ENCODE measurements at places on chromosomes 2 and 18.

GRCh38 chr2:163878718-163879117 is 142.9 kb upstream of the FIGN start:
- DNase-seq = no peak

- no peak for DNase-seq
These were observed 79.0 kb downstream of the SLC66A3 start for GRCh38 chr2:11234309-11234708.

GRCh38 chr2:202376460-202377206 is 506 bp downstream of the BMPR2 start:
- peak; percentile 20 for DNase-seq

DNA sequence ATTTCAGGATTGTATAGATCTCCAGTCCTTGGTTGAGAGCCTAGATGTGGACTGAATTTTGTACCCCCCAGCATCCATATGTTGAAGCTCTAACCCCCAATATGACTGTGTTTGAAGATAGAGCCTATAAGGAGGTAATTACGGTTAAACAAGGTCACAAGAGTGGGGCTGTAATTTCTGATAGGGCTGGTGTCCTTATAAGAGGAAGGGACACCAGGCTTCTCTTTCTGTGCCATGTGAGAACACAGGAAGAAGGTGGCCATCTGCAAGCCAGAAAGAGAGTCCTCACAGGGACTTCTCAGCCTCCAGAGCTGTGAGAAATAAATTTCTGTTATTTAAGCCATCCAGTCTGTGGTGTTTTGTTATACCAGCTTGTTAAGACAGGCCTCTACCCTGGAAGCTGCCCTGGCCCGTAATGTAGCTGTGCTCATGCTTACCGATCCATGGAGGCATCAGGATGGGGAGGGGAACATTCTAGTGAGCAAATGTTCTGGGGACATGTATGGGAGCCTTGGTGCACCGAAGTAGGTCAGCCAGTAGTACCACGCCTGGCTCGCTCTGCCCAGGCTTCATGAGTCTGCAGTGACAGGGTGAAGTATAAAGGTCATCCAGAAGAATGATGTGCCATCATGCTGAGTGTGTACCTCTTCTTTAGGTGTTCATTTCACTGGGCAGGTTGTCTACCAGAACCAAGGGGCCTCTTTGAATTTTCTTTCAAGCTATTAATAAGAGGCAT is 16.1 kb downstream of the RASGRP3 start:
- DNase-seq = no peak

- DNase-seq = no peak
These were observed 790.6 kb downstream of the NRXN1 start for GRCh38 chr2:50241282-50241681.

DNA sequence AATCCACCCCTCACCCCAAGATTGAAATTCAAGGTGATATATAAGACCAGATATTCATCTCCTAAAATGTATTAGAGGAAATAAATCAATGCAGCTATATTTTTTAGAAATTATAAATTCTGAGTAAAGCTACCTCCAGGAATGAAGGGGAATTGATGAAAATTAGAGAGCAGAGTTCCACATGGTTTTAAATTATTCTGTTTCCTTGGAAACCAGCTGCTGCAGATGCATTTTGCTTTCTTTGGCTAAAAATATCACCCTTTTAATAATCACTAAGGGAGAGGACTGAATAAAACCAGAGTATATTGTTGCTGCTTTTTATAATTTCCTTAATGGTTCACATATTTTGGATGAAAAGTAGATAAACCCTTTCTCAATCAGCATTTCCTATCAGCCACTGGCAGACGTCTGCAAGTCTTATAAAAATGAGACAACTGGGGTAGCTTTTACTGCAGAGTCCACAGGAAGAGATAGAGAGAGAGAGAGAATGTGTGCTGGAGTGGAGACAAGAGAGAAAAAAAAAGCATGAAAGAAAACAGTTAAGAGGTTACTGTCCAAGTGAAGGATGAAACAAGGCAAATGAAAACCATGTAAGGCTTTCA is 2.0 kb downstream of the CSRNP3 start:
- DNase-seq = no peak

- DNase-seq = no peak
These were observed 255.7 kb downstream of the KLHL29 start for GRCh38 chr2:23640711-23641110.

GRCh38 chr2:69205491-69205890 is 181.5 kb downstream of the GFPT1 start:
- DNase-seq = no peak

GRCh38 chr2:117587310-117587709 is 227.2 kb upstream of the DDX18 start:
- DNase-seq = no peak

- DNase-seq = no peak
These were observed 176.9 kb upstream of the NABP1 start for GRCh38 chr2:191500884-191501560.

- no peak for DNase-seq
These were observed 337.8 kb upstream of the DSEL start for GRCh38 chr18:67854340-67854739.

DNA sequence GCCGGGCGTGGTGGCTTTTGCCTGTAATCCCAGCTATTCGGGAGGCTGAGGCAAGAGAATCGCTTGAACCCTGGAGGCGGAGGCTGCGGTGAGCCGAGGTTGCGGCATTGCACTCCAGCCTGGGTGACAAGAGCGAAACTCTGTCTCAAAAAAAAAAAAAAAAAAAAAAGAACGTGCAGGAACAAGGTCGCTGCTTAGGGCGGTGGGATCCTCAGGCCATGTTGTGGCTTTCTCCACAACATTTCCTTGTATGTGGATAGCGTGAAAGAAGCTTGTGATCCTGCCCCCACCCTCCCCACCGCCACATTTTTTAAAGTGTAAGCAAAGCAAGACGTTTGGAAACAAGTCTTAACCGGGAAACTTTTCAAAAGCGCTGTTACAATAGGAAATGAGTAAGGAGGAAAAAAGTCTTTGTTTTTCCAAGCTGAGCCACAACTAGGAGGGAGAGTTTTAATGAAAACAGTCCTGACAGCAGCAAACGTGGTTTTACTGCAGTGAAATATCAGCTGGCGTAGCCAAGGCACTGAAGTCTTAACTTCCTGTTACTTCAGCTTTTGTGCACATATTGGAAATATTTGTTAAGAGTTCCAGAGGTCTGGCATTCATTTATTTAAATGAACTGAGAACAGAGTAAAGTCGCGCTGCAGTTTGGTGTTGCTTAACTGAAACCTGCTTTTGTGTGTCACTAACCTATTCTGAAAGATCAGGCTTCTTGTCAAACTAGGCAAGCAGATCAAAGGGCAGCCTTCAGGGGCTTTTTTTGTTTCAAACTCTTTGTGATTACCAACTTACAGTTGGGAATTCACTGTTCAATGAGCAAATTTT is 3.8 kb downstream of the TGIF1 start:
- peak; percentile 50 for DNase-seq

DNA sequence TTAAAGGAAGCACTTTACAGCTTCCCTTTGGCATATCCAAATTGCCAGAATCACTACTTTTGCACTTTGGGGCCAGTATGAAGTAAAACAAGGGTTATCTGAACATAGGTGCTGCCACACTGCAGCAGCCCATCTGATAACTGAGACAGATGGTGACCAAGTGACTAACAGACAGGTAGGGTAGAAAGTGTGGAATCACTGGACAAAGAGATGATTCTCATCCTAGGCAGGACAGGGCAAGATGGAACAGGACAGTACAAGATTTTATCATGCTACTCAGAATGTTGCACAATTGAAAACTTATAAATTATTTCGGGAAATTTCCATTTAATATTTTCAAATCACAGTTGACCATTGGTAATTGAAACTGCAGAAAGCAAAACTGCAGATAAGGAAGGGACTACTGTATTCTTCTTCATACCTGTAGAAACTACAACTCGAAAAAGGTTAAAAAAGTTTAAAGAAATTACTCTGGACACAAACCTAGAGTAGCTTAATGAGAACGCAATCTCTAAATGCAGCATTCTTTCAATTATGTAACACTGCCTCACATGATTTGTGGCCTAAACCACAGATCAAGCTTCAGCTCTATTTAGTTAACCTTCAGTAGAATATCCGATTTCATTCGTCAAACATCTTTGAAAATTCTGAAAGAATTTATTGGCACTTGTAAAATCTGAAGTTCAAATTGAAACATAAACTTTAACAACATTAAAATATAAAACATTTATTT is 31.4 kb downstream of the HEATR5B start:
- DNase-seq = no peak

DNA sequence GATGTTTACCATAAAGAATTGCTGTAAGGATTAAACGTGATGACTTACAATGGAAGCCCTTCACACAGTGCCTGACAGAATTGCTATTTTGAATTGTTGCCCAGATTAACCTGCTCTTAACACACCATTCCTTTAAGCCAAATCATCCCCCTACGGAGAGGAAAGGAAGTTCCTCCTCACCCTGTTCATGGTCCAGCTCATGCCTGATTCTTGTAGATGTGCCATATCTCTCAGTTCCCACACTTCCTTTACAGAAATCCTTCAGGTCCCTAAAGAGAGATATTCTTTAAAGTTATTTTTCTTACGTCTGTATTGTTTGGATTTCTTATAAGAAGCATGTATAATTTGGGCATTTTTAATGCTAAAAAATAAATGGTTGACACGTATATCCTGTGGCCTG is 127.5 kb upstream of the DAPL1 start:
- peak; percentile 26 for DNase-seq

DNA sequence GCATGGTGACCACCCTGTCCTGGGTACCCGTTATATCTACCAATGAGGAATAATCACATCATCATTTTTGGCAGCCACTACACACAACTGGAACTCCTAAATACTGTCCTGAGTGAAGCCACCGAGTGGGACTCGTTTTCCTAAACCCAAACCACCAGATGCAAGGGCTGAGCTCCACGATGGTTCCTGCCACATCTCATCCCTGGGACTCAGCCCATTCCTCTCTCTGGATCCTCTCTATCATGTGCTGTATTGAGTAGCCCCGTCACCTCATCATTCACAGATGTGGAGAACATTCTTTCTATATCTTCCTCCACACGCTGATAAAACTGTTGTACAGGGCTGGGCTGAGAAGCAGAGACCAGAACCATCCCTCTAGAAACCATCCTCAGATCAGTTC is 79.4 kb upstream of the SMAD7 start:
- no peak for DNase-seq

- DNase-seq = peak; percentile 43
These were observed 66.5 kb downstream of the BOLA3 start for GRCh38 chr2:74081030-74081762.

DNA sequence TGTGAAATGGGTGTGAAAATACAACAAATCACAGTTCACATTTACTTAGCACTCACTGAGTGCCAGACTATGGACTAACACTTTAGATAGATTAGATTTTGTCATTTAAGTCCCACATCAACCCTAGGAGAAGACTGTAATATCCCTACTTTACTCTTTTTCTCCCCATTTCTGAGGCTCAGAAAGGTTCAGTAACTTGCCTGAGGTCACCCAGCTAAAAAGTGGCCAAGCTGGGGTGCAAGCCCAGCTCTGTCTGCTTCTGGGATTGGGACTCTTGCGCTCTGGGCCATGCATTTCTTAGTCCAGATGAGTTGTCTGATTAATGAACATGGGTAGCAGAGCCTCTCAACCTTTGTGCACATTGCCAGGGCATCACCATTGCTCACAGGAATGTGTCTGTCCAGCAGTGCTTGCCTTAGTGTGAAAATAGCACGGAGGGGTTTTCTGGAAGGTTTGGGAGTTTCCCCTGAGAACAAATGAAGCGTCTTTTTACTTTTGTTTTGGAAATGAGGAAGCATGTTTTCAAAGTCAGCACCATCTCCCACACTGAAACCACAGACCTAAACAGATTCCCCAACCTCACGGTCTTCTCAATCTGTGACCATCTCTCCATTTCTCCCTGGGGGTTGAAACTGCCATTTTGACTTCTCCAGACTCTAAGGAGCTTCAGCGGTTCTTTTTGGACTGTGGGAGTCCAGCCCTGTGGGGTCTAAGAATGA is 31.9 kb downstream of the NRP2 start:
- no peak for DNase-seq

GRCh38 chr2:22340716-22341115 is 1044.3 kb upstream of the KLHL29 start:
- no peak for DNase-seq

DNA sequence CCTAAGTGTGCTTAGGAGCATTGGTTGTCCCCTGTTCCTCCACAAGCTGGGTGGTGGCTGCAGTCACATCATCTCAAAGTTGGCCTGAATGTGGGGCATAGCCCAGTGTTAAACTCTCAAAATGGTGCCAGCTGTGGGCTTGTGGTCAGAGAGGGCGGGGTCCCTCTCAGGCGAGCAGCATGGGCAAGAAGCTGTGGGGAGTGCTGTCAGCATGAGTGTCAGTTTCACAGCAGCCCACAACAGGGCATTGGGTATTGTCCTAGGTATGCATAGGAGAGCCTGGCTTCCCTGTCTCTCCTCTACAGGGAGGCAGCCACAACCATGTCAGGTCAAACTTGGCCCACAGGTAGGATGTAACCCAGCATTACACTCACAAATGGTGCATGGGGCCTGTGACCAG is 285.6 kb upstream of the THSD7B start:
- no peak for DNase-seq

DNA sequence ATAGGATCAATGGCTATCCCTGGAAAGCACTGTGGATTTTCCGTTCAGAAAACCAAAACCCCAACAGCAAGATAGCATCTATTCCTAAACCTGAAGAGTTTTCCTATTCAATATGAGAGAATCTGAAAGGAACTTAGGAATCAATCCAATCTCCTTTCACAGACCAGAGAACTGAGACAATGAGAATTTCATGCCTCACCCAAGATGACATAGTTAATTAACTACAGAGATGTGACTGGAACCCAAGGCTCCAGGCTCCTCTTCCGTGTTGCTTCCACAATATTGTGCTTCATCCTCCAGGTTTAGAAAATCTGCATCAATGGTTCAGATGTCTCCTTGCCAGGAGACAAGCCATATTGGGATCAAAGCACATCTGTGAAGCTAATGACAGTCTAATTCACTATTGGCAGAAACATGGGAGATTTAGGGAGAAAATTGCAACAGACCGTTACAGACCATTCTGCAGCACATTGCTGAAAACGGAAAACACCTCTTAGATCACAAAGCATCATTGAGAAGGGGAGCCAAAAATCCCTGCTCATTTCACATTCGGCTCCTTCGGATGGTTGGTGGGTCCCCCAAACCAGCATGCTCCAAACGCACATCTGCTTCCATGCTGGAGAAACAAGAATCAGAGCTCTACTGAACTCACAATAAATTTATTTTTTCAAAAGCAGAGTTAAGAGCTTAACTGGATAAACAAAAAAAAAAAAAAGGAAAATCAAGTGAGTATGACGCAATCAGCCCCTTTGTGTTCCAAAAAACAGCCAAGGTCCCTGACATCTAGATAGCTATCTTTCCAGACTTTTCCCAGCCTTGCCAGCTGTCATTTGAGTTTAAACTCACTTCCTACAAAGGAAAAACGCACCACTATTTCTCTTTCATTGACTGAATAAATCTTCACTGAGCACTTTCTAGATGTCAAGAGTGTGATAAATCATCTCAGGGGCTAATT is 290.3 kb downstream of the C1D start:
- no peak for DNase-seq

Measured in AG08396 (cell line).